ENCODE measurements at places on chromosomes 3 and 15.

GRCh38 chr15:99450896-99451358 lies 114.9 kb upstream of the MEF2A start:
- DNase-seq, result peak; percentile 69

- no peak for DNase-seq
These were observed 66.8 kb downstream of the HMG20A start for GRCh38 chr15:77487469-77487842.

- DNase-seq, result no peak
These were observed 128.7 kb downstream of the GHSR start for GRCh38 chr3:172319595-172319994.

GRCh38 chr3:38738630-38739395 lies 77.2 kb downstream of the SCN10A start:
- no peak for DNase-seq

DNA sequence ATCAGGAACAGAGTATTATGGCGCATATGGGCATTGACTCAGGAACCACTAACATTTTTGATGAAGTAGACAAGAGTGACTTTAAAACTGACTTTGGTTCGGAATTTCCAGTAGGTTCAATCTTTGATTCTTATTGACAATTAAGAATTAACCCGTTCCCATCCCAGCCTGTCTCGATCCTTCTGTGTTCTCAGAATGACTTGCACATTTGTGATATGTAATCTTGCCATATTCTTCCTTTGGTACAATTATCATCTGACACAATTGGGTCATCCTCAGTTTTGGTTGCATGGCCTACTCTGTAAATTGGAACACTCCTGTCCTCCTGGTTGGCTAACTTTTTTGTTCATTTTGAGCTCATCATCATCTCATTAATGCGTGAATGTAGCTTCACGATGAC lies 10.5 kb downstream of the GPR171 start:
- no peak for DNase-seq

DNA sequence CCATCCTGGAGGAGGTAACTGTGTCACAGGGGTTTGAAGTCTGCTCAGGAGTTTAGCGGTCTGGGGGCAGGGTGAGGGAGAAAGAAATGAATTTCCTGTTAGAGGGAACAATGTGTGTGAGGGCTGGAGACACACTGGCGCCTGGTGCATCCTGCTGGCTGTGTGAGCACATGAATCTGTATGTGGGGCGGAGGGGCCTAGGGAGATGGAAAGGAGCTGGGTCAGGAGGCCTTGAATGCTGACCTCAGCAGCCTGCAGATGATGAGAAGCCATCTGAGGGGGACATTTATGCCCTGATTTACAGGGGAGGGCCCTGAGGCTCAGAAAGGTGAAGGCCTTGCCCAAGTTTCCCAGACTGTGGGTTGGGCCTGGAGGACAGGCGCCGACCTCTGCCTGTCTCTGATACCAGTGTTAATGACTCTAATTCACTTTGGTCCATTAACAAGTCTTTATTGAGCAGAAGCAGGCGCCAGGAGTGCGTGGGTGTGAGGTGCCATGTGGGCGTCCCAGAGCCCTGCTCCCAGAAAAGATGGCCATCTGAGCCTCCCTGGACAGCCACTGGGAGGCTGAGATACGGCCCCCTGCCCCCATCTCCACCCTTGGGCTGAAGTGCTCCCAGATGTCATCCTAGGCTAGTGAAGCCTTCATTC lies 34.8 kb downstream of the LINGO1 start:
- no peak for DNase-seq

DNA sequence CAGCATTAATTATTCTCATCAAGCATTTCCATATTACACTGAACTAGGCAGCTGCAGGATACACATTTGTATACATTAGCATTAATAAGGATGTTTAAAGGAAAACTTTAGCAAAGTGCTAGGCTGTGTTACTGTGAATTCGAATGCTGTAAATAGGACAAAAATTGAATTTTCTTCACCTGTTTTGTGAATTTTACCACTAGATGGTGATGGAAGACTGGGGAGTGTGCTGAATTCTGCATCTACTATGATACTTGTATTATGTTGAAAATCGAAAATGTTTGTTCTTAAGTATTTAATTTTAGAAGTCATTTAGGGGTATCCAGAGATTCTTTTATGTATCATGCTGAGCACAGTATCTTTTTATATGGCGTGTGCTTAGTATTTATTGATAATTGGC lies 12.3 kb upstream of the P2RY14 start:
- no peak for DNase-seq

GRCh38 chr15:33296856-33297255 lies 13.9 kb upstream of the RYR3 start:
- DNase-seq, result no peak

DNA sequence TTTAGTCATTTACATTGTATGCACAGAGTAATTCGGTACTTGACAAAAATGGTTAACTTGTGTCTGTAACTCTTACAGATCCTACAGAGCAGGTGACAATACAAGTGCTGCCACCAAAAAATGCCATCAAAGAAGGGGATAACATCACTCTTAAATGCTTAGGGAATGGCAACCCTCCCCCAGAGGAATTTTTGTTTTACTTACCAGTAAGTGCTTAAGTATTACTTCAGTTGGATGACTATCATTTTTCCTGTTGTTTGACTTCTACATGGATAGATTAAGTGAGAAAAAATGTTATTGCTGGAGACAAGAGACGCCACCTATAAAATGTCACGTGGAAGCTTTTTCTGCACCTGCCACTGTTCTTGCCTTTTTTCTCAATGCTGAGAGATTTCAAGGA lies 173.2 kb downstream of the ALCAM start:
- no peak for DNase-seq

DNA sequence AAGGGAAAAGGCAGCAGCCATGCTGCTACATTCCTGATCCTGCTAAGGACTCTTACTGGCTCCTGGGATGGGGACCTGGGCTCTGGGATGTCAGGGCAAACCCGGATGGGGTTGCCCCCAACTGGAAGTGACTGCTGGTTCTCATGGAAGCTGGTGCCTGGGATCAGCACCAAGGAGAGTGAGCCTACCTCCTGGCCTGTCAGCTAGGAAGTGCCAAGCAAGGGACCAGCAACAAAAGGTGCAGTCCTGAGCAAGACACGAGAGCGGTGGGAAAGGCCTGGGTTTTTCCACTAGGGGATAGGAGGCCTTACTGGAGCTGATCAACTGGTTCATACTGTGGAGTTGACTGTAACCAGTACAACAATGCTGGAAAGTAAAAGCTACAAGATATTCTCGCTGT lies 47.9 kb upstream of the SYNM start:
- DNase-seq, result no peak

GRCh38 chr3:102354818-102355515 lies 79.8 kb upstream of the ZPLD1 start:
- DNase-seq, result no peak

DNA sequence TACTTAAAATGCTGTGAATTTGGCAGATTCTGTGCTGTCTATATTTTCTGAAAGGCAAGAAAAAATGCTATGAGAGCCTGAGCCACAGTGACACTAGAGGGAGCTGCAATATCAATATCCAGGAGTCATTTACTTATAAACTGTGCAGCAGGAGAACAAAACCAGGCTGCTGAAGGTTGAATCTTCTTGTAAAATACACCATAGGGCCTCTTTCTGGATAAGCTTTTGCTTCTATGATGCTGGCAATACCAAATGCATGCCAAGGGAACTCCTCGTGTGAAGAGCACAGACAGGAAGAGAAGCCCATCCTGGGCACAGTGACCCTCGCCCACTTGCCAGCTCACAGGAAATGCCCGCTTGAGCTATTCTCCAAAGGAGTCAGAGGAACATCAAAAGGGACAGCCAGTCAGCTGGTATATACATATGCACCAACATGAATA lies 48.0 kb upstream of the TSPAN3 start:
- no peak for DNase-seq
